Stimulated activated CD4-positive, alpha-beta T cell treated with anti-CD3 and anti-CD28 coated beads, Interleukin-15, amount 100 ng/mL, for 1 hour (primary cell): ENCODE measurements at places on chromosomes 4 and X.

- peak; percentile 34 for DNase-seq
Measured at GRCh38 chr4:140149846-140150635, 3.9 kb downstream of the MAML3 start.

DNA sequence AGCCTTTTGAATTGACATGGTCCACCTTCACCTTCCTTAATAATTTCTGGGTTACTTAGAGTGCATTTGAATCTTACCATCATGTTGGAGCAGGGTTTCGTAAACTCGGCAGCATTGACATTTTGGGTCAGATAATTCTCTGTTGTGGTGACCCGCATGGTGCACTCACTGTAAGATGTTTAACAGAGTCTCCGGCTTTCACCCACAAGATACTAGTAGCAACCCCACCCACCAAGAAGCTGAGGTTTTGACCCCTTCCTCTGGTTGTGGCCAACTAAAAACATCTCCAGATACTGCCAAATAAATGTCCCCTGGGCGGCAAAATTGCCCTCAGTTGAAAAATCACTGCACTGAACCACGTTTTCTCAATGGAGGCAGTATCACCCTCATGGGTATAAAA lies 62.7 kb downstream of the CHST7 start:
- no peak for DNase-seq

DNA sequence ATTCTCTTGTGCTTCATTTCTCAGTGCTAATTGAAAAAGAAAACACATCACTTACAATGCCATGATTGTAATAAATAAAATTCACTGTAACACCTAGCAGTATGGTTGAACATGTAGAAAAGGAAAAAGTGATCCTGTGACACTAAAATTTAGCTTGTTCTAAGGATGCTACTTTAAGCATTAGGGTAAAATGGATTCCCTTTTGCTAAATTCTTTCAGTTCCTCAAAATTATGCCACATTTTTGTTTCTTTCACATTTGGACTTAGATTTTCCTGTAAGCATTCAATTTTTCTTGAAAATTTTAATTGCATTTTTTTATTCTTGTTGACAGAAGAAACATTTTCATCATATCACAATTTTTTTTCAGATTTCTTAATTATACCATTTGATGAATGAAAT lies 19.4 kb downstream of the TET2 start:
- no peak for DNase-seq

GRCh38 chr4:20565075-20565721 lies 135.1 kb upstream of the PACRGL start:
- DNase-seq, result no peak

- DNase-seq, result no peak
Measured at GRCh38 chr4:1721666-1722550, 587 bp downstream of the TACC3 start.

- DNase-seq, result no peak
Measured at GRCh38 chr4:154491341-154492271, at the start of gene DCHS2. Gene DCHS2 (minus strand): TSS chr4:154491799. CDS start chr4:154491355, 444 bp downstream.

- no peak for DNase-seq
Measured at GRCh38 chrX:133709501-133709900, 275.9 kb downstream of the GPC3 start.
